HuH-7 (cell line): ENCODE measurements at places on chromosomes 2 and 18.

DNA sequence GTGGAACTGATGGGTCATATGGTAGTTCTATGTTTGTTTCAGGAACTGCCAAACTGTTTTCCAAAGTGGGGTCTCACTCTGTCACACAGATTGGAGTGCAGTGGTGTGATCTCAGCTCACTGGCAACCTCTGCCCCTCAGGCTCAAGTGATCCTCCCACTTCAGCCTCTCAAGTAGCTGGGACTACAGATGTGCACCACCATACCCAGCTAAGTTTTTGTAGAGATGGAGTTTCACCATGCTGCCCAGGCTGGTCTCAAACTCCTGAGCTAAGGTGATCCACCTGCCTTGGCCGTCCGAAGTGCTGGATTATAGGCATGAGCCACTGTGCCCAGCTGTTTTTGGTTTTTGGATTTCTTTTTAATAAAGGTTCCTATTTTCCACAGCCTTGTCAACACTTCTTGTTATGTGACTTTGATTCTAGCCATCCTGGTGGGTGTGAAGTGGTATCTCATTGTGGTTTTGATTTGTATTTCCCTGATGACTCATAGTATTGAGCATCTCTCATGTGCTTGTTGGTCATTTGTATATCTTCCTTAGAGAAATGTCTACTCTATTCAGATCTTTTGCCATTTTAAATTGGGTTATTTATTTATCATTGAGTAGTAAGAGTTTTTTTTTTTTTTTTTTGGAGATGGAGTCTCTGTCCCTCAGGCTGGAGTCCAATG lies 22.8 kb downstream of the NPC1 start:
- DNase-seq, result no peak

GRCh38 chr2:99890568-99891427 lies 251.6 kb downstream of the AFF3 start:
- no peak for DNase-seq

GRCh38 chr2:176768185-176768584 lies 444.4 kb upstream of the HNRNPA3 start:
- no peak for DNase-seq

- no peak for DNase-seq
Observed at GRCh38 chr18:8668381-8668780, 37.0 kb upstream of the MTCL1 start.

GRCh38 chr2:237262838-237263771 lies 150.9 kb downstream of the COL6A3 start:
- no peak for DNase-seq

DNA sequence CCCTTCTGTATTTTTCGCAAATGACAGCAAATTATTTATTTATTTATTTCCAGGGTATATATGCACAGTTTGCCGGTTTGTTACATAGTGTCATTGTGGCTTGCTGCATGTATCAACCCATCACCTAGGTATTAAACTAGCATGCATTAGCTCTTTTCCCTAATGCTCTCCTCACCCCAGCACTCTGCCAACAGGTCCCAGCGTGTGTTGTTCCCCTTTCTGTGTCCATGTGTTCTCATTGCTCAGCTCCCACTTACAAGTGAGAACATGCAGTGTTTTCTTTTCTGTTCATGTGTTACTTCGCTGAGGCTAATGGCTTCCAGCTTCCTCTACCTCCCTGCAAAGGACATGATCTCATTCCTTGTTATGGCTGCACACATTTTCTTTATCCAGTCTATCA lies 592.3 kb downstream of the TRIB2 start:
- no peak for DNase-seq

DNA sequence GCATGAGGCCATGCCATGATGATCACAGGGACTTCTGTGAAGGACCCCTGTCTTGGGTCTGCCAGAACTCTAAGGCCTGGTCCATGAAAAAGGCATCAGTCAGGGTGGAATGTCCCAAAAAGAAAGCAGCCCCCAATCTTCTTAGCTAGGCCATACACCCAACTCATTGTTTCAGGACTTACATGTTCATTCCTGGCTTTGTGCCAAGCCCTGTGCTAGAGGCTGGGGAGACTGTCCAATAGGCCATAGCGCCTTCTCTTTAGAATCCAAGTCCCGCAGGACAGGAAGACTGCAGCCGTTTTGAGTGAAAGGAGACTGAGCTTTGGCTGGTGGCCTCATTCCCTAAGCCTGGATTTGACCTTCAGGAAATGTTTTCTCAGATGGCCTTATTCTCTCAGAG lies 247.3 kb downstream of the PRKCE start:
- no peak for DNase-seq

DNA sequence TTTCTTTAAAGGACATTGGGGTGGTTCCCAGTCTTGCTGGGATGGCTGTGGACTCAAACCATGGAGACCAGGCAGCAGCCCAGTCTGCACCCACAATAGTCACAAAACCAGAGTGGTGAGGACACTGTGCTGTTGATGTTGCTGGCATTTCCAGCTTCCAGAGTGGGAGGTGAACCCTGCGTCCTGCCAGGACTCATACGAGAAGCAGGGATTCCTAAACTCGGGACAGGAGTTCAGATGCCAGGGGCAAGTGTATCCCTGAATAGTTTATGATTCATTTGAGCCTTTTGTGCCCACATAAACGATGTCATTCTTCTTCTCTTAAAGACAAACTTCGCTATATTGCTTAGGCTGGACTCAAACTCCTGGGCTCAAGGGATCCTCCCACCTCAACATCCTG lies 62.8 kb downstream of the TCF7L1 start:
- no peak for DNase-seq

DNA sequence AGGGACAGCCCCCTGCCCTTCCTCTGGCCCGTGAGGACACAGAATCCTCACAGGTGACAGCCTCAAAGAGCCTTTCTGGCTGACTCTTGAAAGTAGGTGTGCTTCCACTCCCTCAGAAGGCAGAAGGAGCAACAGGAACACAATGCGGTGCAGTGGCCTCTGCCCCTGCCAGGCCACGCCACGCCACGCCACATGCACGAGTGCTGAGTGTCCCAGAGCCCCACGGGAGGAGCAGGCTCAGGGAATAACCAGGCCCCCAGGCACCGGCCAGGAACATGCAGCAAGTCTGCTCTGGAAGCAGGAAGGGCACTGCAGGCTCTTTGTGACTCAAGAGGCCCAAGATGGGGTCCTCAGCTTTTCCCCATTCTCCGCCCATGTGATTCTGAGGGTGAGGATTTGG lies 18.1 kb upstream of the CCDC74B start:
- DNase-seq, result no peak

DNA sequence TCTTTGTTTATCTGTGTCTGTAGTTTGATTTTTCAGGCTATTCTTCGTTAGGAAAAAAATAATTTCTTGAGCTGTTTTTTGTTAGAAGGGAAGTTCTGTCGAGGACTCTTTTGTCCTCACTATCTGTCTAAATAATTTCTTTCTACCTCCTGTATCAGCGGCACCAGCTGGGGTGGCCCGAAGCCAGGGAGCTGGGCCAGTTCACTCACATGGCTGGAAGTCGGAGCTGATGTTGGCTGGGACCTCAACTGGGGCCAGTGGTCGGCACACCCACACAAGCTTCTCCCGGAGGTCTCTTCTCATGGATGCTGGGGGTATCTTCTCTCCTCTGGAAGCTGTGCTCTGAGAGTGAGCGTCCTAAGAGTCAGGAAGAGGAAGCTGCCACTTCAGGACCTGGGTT lies 8.0 kb upstream of the PDIA6 start:
- no peak for DNase-seq

GRCh38 chr18:1435487-1435886 lies 530.8 kb downstream of the ADCYAP1 start:
- no peak for DNase-seq

DNA sequence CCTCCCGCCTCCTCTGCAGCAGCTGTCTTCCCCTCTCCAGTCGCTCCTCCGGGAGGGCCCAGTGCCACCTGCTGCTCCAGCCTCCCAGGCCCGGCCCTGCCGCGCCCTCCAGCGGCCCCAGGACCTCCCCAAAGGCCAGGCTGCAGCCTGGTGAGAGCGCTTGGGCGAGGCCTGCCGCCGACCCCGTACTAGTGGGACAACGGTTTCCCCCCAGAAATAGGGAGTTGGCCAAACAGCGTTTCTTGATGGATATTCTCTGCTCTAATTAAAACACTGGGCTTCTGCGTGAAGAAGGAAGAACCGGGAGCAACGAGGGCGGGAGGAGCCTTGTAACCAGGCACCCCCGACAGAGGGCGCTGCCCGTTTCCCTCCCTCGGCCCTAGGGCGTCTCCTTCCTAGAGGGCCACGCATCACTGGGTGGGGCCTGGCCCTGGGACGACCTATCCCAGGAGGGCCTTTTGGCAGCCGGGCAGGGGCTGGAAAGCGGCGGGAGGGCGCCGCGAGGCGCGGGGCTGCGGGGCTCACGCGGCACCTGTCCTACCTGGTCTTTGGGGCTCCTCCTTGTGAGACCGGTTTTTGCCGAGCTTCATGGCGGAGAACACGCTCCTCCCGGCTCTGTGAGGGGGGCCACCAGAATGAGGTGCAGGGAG lies 25.4 kb upstream of the OTOF start:
- DNase-seq, result peak; percentile 98

DNA sequence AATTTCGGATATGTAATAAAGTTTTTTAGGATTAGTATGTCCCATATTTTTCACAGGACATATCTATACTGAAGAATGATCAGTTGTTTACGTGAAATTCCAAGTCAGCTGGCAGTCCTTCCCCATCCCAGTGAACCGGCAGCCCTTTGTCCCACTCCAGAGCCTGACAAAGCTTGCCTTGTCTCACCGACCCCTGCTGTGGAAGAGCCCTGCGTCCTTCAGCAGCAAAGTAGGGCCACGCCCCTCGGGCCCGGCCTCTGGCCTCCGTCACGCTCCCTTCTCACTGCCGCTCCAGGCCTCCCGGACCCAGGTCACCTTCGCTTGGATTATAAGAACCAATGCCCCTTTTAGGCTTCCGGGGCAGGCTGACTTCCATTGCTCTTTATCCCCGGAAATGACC lies 89.8 kb upstream of the TGIF1 start:
- peak; percentile 43 for DNase-seq

DNA sequence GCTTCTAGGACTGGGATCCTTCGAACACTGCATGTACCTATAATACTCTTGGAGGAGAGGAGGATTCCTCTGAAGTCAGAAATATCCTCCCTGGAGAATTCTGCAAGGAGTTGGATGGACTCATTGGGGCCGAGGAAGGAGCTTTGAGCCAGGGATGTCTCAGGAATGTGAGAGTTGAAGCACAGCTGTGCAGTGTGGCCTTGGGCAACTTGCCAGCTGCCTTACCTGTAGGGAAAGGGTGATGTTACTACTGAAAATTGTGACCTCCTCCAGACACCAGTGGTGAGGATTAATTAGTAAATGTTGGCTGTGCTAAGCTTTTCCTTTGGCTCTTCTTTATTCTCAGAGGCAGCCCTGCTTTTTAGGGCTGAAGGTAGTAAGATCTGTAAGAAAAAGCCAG lies 41.4 kb downstream of the FMNL2 start:
- DNase-seq, result no peak

DNA sequence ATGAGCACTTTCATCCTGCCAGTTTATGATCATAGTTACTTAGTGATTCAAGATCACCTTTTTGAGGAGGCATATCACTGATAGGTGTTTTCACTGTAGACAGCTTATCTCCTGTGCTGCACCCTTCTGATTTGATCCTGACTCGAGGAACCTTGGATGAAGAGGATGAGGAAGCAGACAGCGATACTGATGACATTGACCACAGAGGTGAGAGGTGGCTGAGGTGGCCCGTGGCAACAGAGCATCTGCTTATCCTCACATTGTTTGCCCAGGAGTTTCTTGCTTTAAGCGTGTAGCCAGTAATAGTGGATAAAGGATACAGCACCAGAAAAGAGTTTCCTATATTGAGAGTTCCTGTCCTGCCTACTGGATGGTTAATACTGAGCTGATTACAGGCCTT lies 15.7 kb downstream of the SUPT7L start:
- no peak for DNase-seq

DNA sequence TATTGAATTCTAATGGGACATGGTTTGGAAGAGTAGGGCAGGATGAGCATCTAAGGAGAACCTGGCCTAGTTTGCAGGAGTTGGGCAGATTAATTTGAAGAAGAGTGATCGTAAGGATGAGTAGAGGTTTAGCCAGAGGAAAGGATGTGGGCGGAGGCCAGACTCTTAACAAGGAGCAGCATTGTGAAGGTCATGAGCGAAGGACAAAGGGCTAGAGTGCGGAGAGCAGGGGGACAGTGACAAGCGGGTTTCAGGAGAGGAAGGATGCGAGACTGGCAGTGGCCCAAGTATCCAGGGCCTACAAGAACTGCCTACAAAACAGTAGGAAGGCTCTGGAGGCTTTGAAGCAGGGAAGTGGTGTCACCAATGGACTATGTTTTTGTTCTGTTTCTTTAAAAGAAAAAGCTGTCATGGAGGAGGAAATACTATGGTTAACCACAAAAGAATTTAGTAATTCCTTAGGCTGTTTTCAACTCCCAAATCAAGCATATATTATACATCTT lies 20.1 kb downstream of the SLC66A3 start:
- no peak for DNase-seq

DNA sequence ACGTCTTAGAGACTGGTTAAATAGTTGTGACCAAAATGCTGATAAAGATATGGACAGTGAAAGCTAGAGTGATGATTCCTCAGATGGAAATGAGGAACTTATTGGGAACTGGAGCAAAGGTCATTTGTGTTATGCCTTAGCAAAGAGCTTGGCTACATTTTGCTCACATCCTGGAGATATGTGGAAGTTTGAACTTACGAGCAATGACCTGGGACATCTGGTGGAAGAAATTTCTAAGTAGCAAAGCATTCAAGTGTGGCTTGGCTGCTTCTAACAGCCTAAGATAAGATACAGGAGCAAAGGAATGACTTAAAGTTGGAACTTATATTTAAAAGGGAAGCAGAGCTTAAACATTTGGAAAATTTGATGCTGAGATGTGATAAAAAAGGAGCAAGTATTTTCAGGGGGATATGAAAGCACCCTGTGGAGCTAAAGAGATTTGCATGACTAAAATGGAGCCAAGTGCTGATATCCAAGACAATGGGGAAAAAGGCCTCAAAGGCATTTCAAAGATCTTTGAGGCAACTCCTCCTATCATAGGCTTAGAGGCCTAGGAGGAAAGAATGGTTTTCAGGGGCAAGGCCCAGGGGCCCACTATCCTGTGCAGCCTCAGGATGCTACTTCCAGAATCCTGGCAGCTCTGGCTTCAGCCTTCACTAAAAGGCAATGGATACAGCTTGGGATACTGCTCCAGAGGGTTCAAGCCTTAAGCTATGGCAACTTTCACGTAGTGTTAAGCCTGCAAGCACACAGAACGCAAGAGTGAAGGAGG lies 124.1 kb upstream of the KLHL14 start:
- no peak for DNase-seq

GRCh38 chr2:200814276-200814815 lies 2.6 kb downstream of the BZW1 start:
- DNase-seq, result no peak

GRCh38 chr2:148042219-148042618 lies 21.3 kb downstream of the MBD5 start:
- no peak for DNase-seq

- no peak for DNase-seq
Observed at GRCh38 chr2:202609381-202610145, 25.2 kb upstream of the FAM117B start.

- DNase-seq, result no peak
Observed at GRCh38 chr2:70043252-70043875, 43.9 kb upstream of the PCBP1 start.

- DNase-seq, result no peak
Observed at GRCh38 chr2:71715951-71716696, 262.8 kb downstream of the DYSF start.
